ENCODE measurements at places on chromosomes 1 and 21. TPM values are rescaled to one million over a fixed set of nuclear protein-coding genes. Genes with fewer than 3 reads are reported as not detected.

The SPAG17 gene
- total RNA-seq = not detected

The MAN1A2 gene
- total RNA-seq = 48.9 TPM

The ITGB2 gene
- total RNA-seq = 249 TPM

The KRTAP7-1 gene
- not detected for total RNA-seq

The DIO1 gene
- not detected for total RNA-seq

The TLR5 gene
- 8.1 TPM for total RNA-seq

The IVL gene
- total RNA-seq = not detected

The TNNI3K gene
- total RNA-seq = not detected

The NUDT17 gene
- total RNA-seq = 7.1 TPM

The ARTN gene
- 1.5 TPM for total RNA-seq

The CRP gene
- not detected for total RNA-seq

The NTMT2 gene
- total RNA-seq = not detected

GRCh38 chr1:234322979-234323378 lies 50.3 kb upstream of the COA6 start:
- no peak overlapping the region for H3K4me3 ChIP-seq
- H3K36me3 ChIP-seq = no peaks in the 10 kb centered on the region
- H3K27me3 ChIP-seq = peaks cover 19% of the 10 kb centered on the region
- no peak overlapping the region for H3K27ac ChIP-seq
- peak; percentile 62 for DNase-seq
- H3K4me1 ChIP-seq = peaks cover 45% of the 10 kb centered on the region

DNA sequence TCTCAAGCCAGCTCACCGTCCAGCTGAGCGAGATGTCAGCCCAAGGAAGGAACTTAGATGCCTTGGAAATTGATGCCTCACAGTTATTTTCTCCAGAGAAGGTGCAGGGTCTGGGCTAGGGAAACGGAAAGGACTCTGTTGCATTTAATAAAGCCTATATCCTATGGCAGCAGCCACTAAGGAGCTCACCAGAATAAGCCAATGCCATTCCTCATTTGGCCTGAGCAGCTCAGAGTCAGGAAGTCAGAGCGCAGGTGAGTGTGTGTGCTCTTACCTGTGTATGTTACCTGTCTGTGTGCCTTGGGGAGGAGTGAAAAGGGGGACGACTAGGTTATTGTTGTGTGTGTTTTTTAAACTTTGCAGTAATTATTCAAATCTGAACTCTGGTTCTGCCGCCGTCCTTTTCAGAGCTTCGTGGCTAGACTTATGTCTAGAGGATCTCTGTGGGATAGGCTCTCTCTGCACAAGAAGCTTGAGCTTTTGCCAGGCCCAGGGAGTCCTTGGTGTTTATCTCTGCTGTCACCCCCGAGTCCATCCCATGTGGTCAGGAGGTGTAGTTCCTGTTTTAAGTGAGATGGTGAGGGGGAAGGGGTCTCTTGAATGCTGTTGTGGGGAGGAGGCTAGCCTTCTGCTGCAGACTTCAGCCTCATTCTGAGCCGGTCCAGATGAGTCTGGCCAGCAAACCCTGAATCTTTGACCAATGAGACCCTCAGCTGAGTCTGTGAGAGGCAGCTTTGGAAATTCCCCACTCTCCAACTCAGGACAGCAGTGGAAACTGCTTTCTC lies 2.4 kb downstream of the TMCC2 start:
- H3K27ac ChIP-seq = no peak overlapping the region
- H3K27me3 ChIP-seq = peaks cover 2% of the 10 kb centered on the region
- no peaks in the 10 kb centered on the region for H3K36me3 ChIP-seq
- DNase-seq = no peak
- no peak overlapping the region for H3K4me3 ChIP-seq

DNA sequence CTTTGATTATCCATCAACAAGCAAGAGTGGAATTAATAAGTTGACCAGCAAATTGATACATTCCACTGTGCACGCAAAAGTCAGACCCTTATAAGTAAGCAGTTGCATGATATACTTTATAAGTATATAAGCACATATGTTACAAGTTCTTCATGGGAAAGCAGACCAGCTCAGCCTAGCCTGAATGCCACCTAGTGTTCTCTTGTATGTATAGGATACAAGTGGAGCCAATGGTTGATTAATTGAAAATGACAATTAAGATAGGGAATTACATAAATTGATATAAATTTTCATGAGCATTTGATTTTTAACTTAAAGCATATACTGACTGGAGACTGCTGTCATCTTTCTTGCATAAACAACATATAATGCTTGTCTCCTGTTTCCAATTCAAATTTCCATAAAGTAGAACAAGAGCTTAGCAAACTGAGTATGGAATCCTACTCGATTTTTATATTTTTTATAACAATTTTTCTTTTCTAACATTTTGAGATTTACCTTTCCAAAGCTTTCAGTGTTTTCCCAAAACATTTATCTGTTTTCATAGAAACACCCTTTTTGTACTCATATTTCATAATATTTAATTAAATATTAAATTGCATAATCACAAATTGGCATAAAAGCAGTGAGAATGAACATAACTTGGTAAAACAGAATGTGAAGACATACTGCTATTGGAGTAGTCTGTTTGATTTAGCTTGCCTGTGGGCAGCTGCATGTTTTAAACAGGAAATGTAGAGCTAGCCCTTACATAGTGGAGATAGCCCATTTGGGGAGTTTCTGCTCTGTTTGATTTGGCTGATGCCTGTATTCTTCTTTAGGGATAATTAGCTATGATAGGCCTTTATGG lies 62.8 kb downstream of the MAGI3 start:
- no peaks in the 10 kb centered on the region for H3K4me1 ChIP-seq
- no peak overlapping the region for H3K27ac ChIP-seq
- no peak overlapping the region for H3K4me3 ChIP-seq
- DNase-seq = peak; percentile 1

GRCh38 chr1:212121779-212122178 lies 86.2 kb downstream of the DTL start:
- no peak for DNase-seq
- no peak overlapping the region for H3K27ac ChIP-seq
- no peak overlapping the region for H3K4me3 ChIP-seq
- no peaks in the 10 kb centered on the region for H3K36me3 ChIP-seq
- peaks cover 11% of the 10 kb centered on the region for H3K4me1 ChIP-seq

GRCh38 chr1:157087030-157087429 lies 12.6 kb downstream of the ETV3L start:
- H3K27me3 ChIP-seq = no peaks in the 10 kb centered on the region
- no peak overlapping the region for H3K4me3 ChIP-seq
- DNase-seq = no peak
- no peaks in the 10 kb centered on the region for H3K4me1 ChIP-seq

- H3K27ac ChIP-seq = no peak overlapping the region
- H3K27me3 ChIP-seq = no peaks in the 10 kb centered on the region
- H3K4me1 ChIP-seq = peaks cover 22% of the 10 kb centered on the region
- no peak for DNase-seq
- H3K4me3 ChIP-seq = no peak overlapping the region
These were observed 10.3 kb downstream of the KIAA0040 start for GRCh38 chr1:175182201-175182746.

GRCh38 chr1:10779841-10780240 lies 16.6 kb downstream of the CASZ1 start:
- DNase-seq = no peak
- no peak overlapping the region for H3K4me3 ChIP-seq
- H3K4me1 ChIP-seq = no peaks in the 10 kb centered on the region
- H3K27me3 ChIP-seq = no peaks in the 10 kb centered on the region

GRCh38 chr21:32197896-32198295 lies 81.0 kb downstream of the MIS18A start:
- H3K4me1 ChIP-seq = no peaks in the 10 kb centered on the region
- H3K27me3 ChIP-seq = peaks cover 8% of the 10 kb centered on the region
- H3K4me3 ChIP-seq = no peak overlapping the region
- no peak for DNase-seq
- no peak overlapping the region for H3K27ac ChIP-seq

DNA sequence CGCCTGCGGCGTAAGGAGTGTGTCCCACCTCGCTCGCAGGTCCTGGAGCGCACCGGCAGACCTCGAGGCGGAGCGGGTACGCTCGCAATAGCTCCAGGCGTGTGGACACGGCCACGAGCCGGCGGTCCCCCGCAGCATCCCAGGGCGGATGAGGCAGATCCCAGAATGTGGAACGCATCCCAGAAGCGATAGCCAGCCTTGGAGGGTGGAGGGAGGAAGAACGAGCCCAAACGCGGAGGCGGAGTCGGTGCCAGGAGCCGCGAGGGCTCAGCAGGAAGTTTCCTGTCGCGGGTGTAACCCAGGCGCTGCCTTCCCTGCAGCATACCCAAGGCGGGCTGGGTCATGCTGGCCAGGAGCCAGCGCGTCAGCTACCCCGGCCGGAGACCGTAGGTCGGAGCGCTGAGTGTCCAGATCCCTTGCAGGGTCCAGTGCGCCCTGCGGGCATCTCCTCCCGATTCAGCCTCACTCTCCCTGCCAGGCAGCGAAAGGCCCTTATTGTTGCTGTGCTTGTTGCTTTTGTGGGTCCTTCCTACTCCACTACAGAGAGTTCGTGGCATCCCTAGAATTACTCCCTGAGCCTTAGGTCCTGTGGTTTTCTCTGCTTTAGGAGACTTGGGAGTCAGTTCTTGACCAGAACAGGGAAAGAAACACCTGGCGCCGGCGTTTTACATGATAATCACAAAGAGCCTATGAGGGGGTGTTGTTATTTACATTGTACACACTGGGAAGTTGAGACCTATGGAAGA lies 27.7 kb downstream of the STYXL2 start:
- no peak for DNase-seq
- H3K4me1 ChIP-seq = peaks cover 10% of the 10 kb centered on the region
- H3K27me3 ChIP-seq = peaks cover 22% of the 10 kb centered on the region
- no peaks in the 10 kb centered on the region for H3K36me3 ChIP-seq

- H3K27ac ChIP-seq = no peak overlapping the region
- DNase-seq = no peak
- no peaks in the 10 kb centered on the region for H3K36me3 ChIP-seq
- peaks cover 13% of the 10 kb centered on the region for H3K4me1 ChIP-seq
These were observed 14.4 kb downstream of the PRCC start for GRCh38 chr1:156781585-156782186.

- H3K4me1 ChIP-seq = no peaks in the 10 kb centered on the region
- no peak for DNase-seq
- H3K27me3 ChIP-seq = no peaks in the 10 kb centered on the region
These were observed 95.2 kb upstream of the MPC2 start for GRCh38 chr1:168032029-168032428.

DNA sequence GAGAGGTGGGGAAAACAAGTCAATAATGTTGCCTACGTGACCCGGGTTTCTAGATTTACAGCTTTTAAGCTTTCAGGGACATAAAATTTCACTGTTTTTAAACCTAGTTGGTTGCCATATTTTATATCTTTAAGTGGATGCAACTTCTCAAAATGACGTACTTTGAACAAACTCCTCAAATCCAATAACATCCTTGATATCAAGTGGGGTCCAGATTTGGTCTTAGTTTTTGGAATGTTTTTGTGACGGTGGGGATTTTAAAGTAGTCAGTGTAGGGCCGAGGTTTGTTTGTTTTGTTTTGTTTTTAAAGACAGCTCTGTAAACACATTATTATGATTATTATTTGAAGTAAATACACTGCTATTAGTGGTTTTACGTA lies 453 bp downstream of the CDKN2C start:
- H3K27ac ChIP-seq = peak overlapping the region; percentile 75
- H3K4me3 ChIP-seq = peak overlapping the region; percentile 100
- no peak for DNase-seq
- no peaks in the 10 kb centered on the region for H3K36me3 ChIP-seq

- no peaks in the 10 kb centered on the region for H3K4me1 ChIP-seq
- no peaks in the 10 kb centered on the region for H3K36me3 ChIP-seq
- no peak overlapping the region for H3K27ac ChIP-seq
- no peak overlapping the region for H3K4me3 ChIP-seq
- no peak for DNase-seq
These were observed 15.5 kb downstream of the ARHGEF10L start for GRCh38 chr1:17554954-17555353.

GRCh38 chr21:42463861-42464515 lies 32.0 kb downstream of the RSPH1 start:
- no peak overlapping the region for H3K4me3 ChIP-seq
- DNase-seq = peak; percentile 69
- peaks cover 37% of the 10 kb centered on the region for H3K4me1 ChIP-seq
- H3K36me3 ChIP-seq = no peaks in the 10 kb centered on the region
- no peaks in the 10 kb centered on the region for H3K27me3 ChIP-seq

- no peak overlapping the region for H3K4me3 ChIP-seq
- H3K36me3 ChIP-seq = no peaks in the 10 kb centered on the region
- DNase-seq = no peak
- no peak overlapping the region for H3K27ac ChIP-seq
- no peaks in the 10 kb centered on the region for H3K4me1 ChIP-seq
These were observed 8.9 kb upstream of the LHX8 start for GRCh38 chr1:75125161-75125726.

DNA sequence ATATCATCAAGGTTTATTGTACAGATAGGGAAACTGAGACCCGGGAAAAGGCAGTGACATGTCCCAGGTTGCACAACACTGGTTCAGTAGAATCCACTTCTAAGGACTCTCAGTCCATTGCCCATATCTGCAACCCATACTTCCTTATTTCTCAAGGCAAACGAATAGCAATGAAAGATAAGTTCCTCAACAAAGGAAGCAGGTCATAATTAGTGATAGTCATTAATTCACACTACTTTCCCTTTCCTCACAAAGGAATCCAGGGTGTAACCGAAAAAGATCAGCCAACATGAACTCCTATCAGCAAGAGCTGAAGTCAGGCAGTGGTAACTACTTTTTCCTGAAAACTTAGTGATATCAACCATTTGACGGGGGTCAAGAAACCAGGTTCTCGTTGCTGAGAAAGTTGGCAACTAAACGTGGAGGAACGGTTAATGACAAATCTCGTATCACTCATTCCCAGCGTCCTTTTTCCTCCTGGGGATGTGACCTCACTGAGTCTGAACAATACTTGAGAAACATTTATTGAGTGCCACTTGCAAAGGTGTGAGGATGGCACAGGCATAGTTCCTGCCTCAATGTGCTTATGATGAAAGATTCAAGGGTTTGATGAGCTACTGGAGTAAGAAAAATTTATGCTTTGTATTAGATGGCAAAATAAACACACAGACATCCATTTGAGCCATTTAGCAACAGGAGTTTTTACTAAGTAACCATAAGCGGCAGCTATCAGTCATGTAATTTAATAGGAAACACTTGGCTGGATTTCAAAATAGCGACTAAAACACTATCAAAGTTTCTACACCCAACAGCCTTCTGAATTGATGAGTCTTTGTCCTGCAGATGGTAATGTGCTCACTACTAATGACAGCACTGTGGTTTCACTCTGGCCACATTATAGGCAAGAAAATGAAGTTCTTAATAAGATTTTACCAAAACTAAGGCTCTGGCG lies 82.3 kb downstream of the PLPP3 start:
- H3K36me3 ChIP-seq = no peaks in the 10 kb centered on the region
- no peak overlapping the region for H3K4me3 ChIP-seq
- DNase-seq = no peak
- no peaks in the 10 kb centered on the region for H3K27me3 ChIP-seq
- H3K4me1 ChIP-seq = no peaks in the 10 kb centered on the region

DNA sequence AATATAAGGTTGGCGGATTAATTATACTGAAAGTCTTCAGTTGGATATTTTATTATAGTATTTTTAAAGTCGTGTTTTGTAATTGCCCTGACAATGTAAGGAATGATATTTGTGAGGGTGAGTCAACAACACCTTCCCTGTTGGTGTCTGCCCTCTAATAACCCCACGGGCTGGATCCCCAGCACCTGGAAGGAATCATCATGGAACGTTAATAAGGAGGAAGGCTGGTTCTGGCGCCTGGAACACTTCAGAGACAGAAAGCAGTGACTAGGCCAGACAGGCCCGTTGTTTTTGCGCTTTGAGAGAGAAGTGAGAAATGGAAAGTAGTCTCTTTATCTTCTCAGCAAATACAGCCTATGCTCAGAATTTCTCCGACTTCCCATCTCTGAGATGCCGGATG lies 31.6 kb downstream of the TEX35 start:
- H3K27me3 ChIP-seq = no peaks in the 10 kb centered on the region
- no peaks in the 10 kb centered on the region for H3K4me1 ChIP-seq
- H3K36me3 ChIP-seq = no peaks in the 10 kb centered on the region
- no peak overlapping the region for H3K4me3 ChIP-seq

All from T-cell (primary cell).